ENCODE measurements at places on chromosomes 12 and 14.
A peak's percentile ranks its signal among the peaks of the same experiment; 100 is the strongest.

DNA sequence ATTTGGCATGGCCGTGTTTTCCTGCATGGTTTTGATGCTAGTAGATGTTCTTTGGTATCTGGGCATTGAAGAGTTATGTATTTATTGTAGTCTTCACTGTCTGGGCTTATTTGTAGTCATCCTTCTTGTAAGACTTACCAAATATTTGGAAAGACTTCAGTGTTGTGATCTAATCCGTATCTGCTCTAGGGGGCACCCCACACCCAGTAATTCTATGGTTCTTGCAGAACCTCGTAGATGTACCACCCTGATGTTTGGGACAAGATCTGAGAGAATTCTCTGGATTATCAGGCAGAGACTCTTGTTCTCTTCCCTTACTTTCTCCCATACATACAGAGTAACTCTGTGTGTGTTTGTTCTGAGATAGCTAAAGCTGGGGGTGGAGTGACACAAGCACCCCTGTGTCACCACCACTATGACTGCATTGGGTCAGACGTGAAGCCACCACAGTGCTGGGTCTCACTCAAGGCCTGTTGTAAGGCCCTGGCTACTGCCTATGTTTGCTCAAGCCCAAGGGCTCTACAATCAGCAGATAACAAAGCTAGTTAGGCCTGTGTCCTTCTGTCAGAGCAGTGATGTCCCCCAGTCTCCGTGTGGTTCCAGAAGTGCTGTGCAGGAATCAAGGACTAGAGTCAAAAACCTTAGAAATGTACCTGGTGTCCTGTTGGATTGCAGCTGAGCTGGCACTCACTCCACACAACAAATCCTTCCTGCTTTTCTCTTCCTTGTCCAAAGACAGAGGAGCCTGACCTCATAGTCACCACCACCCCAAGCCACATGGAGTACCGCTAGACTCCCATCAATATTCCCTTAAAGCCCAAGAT is 9.6 kb downstream of the RDH16 start:
- DNase-seq: no peak

DNA sequence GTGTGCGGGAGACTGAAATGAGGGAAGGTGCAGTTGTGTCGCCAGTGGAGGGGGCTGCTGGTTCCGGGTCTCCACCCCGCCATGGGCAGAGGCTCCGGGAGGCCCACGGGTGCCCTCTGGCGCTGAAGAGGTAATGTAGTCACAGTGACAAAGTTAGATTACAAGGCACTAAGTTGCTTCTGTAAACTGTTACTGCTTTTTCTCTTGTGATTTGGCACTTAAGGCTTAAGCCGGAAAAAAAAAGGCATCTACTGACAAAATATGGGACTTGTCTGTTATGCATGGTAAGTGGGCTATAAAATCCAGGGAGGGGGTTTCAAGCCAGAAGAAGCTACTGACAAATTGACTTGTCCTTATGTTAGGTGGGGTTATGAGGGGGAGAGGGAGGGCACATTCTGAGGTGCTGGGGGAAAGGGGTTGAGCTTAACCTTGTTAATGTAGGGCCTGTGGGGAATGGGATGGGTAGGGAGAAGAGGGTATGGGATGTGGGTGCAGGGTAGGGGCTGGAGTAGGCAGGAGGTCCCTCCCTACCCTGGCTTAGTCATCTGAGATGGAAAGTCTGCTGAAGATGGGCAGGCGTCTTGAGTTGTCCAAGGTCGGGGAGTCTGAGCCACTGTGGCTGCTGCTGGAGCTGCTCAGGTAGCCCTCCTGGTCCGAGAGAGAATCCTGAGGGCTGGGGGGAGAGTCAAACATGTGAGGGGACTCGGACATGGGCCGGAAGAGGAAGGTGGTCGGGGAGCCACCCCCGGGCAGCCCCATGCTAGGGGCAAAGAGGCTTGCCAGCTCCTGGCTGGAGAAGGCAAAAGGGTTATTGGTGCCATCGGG is 3.7 kb downstream of the ZFP36L1 start:
- peak; percentile 79 for DNase-seq

GRCh38 chr14:77598366-77599070 is 17.9 kb downstream of the SPTLC2 start:
- DNase-seq: no peak

GRCh38 chr12:75704208-75704607 is 192.8 kb upstream of the KRR1 start:
- DNase-seq: no peak

DNA sequence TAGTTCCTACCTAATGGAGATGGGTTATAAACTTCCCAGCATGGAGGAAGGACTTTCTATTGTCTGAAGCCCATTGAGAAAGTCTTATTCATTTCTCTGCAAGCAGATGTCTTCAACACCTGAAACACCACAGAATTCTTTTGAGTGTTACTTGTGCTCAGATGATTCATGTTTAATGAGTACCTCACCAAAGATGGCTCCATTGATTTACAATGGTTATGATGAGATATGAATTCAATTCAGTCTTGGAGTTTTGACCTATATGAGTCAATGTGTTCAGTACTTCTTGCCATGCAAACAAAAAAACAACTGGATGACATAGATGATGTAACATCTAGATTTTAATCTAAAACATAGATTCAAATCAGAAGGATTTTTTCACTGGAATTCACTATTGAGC is 15.4 kb upstream of the PAWR start:
- DNase-seq: no peak

DNA sequence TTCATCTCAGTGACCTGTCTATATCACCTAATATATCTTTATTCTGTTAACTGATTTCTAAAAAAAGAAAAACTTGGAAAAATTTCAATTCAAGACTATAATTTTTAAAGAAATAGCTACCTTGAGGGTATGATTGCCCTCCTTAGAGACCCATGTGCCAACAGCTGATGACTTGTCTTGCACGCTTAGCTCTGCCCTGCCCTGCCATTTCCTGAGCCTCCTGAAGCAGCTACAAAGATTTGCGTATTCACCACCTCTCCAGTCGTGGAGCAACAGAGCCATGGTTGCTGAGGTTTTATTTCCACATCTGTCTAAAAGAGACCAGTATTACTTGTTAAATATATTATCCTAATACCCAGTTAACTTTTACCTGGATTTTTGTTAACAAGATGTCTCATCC is 91.7 kb upstream of the ATF1 start:
- DNase-seq: no peak

- DNase-seq: no peak
These were observed 38.0 kb upstream of the EIF5 start for GRCh38 chr14:103296007-103296406.

- DNase-seq: no peak
These were observed 14.5 kb upstream of the WDR89 start for GRCh38 chr14:63656194-63656593.

- no peak for DNase-seq
These were observed 845.6 kb upstream of the SEL1L start for GRCh38 chr14:82379291-82379690.

DNA sequence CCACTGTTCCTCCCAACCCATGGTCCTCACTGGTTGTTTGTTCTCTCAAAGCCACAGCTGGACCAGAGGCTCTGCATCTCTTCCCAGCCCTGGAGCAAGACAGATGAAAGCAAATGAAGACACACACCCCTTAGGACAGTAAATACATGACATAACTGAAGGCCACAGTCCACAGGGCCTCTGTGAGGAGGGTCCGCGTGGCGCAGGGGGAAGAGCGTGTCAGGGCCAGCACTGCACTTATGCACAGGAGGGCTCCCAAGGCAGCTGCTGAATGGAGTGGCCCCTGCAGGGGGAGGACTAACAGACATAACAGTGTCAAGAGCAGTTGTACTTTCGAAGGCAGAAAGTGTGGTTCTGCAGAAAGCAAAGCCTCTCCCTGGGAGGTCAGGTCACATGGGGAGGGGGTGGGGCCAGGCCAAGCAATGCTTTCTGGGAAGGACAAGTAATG is 79.9 kb downstream of the CHGA start:
- no peak for DNase-seq

DNA sequence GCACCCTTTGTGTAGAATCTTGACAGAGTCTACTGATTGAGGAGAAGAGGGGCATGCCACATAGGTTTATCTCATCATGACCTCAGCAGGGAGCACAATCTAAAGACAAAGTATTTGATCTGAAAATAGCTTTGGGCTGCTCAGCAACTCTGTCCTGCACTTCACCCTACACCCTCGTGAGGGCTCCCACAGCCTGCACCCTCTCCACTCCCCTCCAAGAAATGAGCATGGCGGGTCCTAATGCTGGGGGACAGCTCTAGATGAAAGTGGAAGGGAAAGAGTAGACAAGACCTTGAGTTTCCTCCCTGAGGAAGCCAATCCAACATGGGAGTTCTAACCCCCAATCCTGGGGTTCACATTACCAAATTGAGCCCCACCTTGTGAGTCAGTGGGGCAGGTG is 10.7 kb upstream of the KRT5 start:
- DNase-seq: no peak
